ENCODE measurements at places on chromosomes 2 and 18.

- no peak for DNase-seq
Measured at GRCh38 chr18:45222180-45222579, 393.1 kb upstream of the SLC14A2 start.

- no peak for DNase-seq
Measured at GRCh38 chr2:147847746-147848391, 3.0 kb downstream of the ACVR2A start.

GRCh38 chr2:176781570-176782217 lies 430.9 kb upstream of the HNRNPA3 start:
- DNase-seq = no peak

DNA sequence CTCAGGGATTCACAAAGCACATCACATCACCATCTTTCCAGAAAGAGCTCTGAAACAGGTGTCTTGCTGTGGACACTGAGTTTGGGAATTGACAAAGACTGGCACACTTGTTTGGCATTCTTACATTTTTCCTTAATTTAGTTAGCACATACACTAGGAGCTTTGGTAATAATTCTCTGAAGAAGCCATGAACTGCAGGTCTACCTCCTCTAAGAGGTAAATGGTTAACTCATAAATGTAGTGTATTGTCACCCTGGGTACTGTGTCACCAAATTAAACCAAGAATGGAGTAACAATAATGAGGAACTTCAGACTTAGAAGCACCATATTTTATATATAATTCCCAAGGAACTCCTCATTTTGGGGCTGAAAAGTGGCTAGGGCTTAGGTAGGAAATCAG lies 22.6 kb downstream of the EIF4E2 start:
- no peak for DNase-seq

DNA sequence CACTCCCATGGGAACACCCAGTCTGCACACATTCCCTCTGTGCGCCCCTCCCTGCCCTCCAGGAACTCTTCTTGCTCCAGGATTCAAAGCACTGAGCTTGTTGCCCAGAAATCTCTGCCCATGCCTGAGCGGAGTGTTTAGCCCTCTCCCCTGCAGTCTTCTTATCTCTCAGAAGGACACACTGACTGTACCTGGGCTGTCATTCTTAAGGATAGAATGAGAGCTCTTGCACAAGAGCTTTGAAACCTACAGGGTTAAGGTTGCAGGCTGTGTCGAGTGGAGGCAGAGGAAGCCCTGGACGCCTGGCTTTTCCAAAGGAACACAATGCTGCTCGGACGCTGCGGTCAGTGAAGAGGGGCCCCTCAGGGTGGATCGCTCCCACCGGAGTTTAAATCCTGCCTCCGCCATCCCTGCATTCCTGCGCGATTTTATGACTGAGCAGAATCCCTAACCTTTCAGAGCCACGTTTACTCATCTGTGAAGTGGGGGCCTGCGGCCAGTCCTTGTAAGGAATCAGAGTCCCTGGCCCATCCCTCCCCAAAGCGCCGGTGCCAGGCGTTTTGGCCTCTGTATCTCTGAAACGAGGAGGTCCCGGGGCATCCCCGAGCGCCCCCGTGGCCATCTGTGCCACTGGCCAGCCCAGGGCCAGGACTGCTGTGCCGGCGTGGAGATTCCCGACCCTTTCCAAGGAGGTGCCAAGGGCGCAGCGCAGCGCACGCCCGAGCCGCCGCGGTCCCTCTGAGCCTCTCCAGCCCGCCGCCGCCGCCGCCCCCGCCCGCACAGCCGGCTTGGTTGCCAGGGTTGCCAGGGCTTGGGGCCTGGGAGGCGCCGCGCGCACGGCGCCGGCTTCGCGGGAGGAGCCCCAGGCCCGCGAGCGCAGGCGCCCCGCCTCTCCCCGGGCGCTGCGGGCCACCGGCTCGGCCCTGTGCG lies 58.9 kb downstream of the FAM168B start:
- peak; percentile 19 for DNase-seq

- no peak for DNase-seq
Measured at GRCh38 chr18:5164903-5165302, 32.2 kb downstream of the AKAIN1 start.

GRCh38 chr2:169738566-169739229 lies 5.1 kb downstream of the KLHL23 start:
- DNase-seq = no peak
